ENCODE measurements at places on chromosomes 16 and 17.

- no peak for DNase-seq
Observed at GRCh38 chr17:77786740-77787505, 171.6 kb upstream of the TNRC6C start.

GRCh38 chr17:40726919-40727318 is 23.4 kb upstream of the KRT24 start:
- no peak for DNase-seq

- no peak for DNase-seq
Observed at GRCh38 chr17:6231886-6232731, 161.9 kb downstream of the WSCD1 start.

DNA sequence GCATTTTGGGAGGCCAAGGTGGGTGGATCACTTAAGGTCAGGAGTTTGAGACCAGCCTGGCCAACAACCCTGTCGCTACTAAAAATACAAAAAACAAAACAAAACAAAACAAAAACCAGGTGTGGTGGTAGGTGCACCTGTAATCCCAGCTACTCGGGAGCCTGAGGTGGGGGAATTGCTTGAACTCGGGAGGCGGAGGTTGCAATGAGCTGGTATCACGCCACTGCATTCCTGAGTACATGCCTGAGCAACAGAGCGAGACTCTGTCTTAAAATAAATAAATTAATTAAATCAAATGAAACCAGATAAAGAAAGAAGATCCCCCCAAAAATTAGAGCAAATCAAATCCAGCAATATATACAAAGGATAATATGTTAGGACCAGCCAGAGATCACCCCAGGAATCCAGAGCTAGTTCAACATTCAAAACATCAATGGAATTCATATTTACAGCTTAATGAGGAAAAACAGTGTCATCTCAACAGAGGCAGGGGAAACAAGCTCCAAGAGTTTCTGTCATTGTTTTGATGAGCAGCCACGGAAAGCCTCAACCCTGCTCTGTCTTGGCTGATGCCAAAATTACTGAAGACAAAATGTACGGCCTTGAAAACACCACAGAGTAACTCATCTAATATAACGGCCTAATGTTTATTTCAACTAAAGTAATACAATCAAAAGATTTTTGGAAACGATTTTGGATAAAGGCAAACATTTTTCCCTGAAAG is 3.7 kb downstream of the PEMT start:
- no peak for DNase-seq

- DNase-seq = no peak
Observed at GRCh38 chr16:75301804-75302203, 50.4 kb upstream of the BCAR1 start.

DNA sequence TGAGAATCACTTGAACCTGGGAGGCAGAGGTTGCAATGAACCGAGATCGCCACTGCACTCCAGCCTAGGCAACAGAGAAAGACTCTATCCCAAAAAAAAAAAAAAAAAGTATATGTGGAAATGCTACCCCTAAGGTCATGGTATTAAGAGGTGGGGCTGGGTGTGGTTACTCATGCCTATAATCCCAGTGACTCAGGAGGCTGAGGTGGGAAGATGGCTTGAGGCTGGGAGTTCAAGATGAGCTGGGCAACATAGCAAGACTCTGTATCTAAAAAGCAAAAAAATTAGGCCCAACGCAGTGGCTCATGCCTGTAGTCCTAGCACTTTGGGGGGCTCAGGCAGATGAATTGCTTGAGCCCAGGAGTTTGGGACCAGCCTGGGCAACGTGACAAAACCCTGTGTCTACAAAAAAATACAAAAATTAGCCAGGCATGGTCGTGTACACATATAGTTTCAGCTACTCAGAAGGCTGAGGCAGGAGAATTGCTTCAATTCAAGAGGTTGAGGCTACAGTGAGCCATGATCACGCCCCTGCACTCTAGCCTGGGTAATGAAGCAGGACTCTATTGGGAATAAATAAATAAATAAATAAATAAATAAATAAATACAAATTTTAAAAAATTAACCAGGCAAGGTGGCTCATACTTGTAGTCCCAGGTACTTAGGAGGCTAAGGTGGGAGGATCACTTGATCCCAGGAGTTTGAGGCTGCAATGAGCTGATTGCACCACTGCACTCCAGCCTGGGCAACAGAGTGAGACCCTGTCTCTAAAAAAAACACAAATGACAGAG is 32.3 kb upstream of the NUFIP2 start:
- no peak for DNase-seq

DNA sequence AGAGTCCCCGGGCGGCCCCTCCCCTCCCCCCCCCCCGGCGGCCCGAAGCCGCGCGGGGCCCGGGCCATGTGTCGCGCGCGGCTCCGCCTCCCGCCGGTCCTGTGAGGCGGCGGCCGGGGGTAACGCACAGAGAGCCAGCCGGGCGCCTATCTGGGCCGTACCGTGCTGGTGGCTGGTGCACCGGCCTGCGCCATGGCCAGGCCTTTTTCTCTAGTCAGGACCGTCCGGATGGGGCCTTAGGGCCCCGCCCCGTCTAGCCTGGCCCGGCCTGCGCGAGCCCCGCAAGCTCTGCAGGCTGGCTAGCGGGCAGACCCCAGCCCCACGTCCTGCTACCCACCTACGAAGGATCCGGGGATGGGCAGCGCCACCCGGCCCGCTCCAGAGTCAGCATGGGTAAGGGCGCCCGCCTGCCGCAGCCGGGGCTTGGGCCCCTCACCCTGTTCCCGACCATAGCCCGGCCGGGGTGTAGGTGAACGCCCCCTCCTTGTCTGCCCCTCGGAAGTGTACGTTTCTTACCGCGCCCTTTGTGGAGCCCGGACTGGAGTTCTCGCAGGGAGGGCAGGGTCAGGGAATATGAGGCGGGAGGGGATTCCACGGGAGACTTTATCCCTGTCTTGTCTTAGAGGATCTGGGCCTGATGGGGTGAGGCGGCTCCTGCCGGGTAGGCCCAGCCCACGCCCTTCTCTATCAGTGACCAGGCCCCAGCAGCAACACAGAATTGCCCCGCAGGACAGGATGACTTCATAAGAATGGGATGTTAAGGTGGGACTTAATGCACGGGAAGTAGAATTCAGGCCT is at the start of gene CENPT:
CENPT (minus strand) TSS at position 630 of the 798 bp plus-strand sequence. CDS start 13,834 bp downstream, outside the sequence.
- peak; percentile 61 for DNase-seq

DNA sequence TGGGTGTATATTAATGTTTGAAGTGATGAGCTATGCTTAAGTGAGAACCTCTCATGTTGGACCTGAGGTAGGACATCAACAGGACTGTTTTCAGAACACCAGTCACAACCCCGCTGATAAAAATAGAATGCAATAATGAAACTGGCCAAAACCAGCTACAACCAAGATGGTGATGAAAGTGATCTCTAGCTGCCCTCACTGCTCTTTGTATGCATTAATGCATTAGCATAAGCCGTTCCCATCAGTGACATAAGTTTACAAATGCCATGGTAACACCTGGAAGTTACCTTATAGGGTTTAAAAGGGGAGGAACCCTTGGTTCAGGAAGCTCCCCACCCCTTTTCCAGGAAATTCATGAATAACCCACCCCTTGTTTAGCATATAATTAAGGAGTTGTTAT is 672.5 kb upstream of the EEF2KMT start:
- DNase-seq = no peak

- DNase-seq = no peak
Observed at GRCh38 chr16:55297910-55298479, 26.0 kb upstream of the IRX6 start.
